ENCODE measurements at places on chromosomes 11 and 22.

GRCh38 chr11:59849129-59849528, 3.8 kb upstream of the CBLIF start:
- no peak for DNase-seq

DNA sequence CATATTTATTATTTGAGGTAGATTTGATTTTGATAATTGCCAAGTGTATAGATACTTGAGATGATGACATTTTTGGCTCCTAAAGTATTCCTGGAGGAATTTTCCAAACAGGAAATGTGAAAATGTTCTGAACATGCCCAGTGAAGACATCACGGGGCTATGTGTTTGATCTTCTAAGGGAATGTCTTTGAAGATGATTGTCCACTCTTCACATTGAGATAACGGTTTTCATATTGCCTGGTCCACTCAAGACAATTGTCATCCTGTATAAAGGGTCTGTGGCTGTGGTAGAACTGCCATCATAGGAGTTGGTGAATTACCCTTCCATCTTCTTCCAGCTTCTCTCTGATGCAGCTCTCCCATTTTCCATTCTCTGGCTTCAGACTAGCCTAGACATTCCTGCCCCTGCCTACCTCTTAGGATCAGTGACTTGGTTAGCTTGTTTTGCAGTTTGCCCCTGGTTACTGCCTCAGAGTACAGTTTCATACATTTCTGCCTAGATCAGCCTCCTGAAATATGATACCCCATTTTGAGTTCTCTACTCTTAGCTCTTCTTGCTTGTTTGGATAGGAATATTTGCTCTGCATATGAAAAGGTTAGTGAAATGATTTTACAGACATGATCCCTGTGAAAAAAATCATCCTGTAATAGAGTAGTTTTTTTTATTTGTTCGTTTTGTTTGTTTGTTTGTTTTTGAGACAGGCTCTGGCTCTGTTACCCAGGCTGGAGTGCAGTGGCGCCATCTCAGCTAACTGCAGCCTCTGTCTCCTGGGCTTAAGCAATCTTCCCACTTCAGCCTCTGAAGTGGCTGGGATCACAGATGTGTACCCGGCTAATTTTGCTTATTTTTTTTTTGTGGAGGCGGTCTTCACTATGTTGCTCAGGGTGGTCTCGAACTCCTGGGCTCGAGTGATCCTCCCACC, 111.4 kb upstream of the SORL1-AS1 start:
- DNase-seq, result no peak

DNA sequence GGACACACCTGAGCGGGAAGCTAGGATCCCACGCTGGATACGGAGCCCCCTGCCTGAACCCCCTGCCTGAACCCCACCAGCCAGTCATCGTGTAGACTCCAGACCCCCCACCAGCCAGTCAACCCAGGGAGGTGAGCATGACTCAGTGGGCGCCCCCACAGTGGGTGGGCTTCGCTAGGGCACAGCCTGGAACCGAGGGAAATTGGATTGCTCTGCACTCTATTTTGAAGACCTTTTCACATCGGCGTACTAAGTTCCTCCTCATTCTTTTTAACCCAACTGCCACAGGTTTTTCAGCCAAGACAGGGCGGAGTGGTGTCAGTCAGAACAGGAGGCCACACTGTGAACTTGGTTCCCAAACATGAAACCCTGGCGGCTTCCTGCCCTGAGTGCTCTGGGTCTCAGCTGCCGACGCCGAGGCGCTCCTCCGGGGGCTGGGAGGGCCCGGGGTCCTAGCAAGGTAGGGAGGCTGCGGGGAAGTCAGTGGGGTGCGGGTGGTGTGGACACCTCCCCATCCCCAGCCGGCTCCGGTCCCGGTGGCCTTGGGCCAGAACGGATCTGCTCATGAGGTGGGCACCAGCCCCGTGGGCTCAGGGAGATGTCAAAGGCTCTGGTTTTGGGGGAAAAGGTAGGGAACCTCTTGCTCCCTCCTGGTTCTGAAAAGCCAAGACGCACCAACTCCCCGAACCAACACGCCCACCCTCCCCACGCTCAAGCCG, 57.0 kb downstream of the BRD1 start:
- DNase-seq, result no peak

DNA sequence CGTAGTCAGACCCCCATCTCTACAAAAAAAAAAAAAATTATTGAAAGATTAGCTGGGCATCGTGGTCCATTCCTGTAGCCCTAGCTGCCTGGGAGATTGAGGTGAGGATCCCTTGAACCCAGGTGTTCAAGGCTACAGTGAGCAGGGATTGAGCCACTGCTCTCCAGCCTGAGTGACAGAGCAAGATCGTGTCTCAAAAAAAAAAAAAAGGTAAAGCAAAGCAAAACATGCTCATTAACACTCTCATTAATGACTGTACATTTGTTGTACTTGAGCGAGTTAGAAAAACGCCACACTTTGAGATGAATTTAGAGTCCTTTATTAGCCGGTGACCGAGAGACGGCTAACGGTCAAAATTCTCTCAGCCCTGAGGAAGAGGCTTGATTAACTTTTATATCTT, 6.2 kb upstream of the SERHL2 start:
- DNase-seq, result no peak
